ENCODE measurements at places on chromosomes 5 and 9.

DNA sequence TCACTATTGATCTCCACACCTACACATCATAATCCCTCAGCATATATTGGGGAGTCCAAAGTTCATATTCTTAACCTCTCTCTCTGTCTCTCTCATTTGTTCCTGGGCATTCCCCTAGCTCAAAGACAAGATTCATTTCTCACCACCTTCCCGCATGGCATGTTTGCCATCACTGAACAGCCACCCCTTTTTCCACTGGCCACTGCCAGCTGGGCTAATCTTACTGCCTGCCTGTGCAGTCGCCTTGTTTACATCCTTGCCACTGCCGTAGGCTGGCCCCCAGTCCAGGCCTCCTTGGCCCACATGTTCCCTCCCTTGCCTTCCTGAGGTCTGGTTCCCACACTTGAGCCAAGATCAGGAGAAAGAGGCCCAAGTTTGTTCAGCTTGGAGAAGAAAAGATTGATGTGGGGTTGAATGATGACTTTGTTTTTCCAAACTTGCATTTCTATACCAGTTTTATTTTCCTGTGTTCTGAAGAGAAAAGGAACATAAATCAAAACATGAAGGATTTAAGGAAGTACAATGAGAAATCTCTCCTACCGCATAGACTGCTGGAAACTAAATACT lies 80.2 kb downstream of the PLAC8L1 start:
- DNase-seq, result no peak

DNA sequence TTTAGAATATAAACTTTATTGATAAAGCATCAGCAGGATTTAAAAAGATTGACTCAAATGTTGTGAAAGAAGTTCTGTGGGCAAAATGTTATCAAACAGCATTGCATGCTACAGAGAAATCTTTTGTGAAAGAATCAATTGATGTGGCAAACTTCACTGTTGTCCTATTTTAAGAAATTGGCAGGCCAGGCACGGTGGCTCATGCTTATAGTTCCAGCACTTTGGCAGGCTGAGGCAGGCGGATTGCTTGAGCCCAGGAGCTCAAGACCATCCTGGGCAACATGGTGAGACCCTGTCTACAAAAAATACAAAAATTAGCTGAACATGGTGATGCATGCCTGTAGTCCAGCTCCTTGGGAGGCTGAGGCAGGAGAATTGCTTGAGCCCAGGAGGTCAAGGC lies 17.4 kb downstream of the ZBTB43 start:
- DNase-seq, result no peak

GRCh38 chr9:135961811-135962695 lies 880 bp upstream of the UBAC1 start:
- DNase-seq, result no peak

DNA sequence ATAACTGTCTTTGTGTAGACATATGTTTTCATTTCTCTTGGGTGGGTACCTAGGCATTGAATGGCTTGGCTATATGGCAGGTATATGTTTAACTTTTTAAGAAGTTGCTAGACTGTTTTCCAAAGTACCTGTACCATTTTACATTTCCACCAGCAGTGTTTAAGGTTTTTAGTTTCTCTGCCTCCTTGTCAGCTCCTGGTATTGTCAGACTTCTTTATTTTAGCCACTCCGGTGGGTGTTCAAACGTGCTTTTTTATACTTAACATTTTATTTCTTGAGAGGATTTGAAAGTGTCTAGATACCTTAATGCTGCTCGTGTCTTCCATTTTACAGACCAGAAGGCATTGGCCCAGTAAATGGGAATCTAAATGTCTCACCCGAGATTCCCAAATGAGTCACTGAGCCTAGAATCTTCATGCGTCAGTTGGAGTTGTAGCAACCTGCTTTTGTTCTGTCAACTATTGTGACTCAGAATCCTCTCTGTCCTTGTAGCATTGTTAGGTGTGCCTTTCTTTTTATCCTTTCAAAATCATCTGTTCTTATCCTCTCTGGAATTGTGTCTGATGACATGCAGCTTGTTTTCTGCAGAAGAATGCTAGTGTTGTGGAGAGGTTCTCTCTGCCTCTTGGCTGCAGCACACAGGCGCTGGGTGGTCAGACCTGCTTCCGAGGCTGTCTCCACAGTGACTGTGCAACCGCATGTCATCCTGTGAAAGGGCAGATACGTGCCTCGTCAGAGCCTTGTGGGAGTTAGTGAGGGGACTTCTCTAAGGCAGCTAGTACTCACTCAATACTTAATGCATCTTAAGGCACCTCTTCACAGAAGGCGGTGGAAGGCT lies 291.8 kb downstream of the AOPEP start:
- DNase-seq, result no peak

DNA sequence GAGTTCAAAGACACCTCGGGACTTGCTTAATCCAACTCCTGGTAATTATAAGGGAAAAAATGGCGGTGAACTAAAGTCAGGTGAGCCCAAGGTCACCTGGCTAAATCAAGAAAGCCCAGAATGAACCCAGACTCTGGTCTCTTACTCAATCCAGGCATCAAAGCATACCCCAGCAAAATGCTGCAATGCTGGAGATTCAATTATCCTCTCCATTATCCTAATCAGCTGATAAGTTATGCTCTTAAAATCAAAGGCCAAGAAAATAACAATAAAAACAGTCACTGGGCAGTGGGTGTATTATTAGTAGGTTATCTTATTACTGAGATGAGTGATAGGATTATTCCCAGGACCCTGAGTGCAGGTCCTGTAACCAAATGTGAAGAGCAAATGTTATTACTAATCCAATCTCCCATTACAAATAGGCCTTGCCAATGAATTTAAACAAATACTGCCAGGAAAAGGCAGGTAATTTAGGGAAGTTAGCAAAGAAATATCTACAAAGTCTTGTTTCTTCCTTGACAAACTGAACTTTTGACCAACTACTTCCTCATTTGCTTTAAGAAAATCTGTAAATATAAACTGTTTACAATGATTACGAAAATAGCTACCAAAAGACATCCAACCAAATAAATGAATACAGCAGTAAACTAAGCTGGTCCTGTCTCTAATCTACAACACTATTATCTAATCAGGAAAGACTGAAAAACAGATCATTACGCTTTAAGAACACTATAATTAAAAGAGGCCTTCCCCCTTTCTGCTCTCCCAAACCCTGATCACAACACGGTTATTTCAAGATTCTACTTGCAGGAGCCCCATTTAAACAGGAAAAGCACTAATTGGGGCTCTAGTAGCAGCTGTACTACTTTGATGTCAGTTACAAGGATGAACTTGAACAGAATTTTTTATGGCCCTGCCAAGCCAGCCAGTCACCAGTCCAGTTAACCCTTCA lies 103.2 kb downstream of the MED27 start:
- no peak for DNase-seq

GRCh38 chr5:157266286-157267007 lies 524 bp downstream of the CYFIP2 start:
- DNase-seq, result no peak

- DNase-seq, result no peak
These were observed 343.3 kb upstream of the TNC start for GRCh38 chr9:115461280-115461679.

DNA sequence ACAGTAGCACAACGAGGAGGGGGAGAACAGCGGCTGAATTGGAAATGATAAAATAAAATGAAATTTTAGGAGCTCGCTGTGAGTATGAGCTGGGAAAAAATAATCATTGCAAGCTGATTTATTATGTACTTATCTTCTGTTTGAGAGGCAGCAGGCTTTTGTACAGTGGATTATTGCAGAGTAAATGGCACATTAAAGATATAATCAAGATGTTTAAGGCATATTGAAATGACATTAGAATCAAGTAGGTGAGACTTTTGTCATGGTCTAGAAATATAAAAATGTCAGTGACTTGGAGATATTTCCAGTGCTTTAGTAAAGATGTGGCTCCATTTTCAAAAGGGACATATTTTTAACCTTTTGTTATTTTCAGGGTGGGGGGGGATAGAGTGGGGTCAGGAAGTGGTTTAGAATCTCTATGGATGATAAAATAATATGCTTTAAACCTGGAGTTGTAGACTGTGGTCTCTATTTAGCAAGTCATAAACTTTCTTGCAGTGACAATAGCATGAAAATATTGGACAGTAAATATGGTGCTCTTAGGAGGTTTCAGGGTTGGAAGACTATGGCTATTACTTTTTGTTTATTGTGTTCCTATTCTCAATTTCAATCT lies 46.8 kb downstream of the PTTG1 start:
- no peak for DNase-seq

DNA sequence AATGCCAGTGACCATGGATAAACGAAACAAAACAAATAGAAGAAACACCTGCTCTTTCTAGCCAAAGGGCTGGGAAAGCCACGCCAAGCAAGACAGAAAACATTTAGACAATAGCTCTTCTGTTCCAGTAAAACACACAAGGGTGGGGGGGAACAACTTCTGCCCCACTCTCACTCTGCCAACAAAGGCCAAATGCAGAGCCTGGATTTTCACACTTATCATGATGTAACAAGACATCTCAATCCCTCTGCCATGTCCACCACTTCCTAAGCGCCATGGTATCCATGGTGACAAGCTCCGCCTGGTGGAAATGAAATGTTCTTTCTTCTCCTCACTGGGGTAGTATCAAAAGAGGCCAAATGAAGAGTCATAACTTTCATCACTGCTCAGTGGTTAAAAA lies 60.6 kb downstream of the DRD1 start:
- DNase-seq, result no peak

GRCh38 chr5:58412932-58413331 lies 47.0 kb downstream of the PLK2 start:
- DNase-seq, result no peak

DNA sequence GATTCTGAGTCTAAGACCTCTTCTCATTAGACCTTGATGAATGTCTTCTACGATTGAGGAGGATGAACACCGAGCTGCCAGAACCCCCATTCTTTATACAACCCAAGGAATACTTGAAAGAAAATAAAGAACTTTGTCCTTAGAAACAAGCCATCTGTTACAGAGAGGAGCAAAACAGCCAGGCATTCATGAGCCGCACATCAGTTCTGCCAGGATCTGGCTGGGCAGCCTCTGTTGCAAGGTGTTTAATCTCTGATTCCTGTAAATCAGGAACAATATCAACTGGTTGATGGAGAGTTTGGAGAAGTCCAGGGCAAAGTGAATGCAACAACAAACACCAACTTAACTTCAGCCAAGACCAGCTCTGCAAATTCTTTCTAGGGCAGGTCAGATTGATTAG lies 165.5 kb upstream of the DMAC1 start:
- DNase-seq, result no peak

- DNase-seq, result no peak
These were observed 140.8 kb downstream of the C9orf152 start for GRCh38 chr9:110066929-110067716.

DNA sequence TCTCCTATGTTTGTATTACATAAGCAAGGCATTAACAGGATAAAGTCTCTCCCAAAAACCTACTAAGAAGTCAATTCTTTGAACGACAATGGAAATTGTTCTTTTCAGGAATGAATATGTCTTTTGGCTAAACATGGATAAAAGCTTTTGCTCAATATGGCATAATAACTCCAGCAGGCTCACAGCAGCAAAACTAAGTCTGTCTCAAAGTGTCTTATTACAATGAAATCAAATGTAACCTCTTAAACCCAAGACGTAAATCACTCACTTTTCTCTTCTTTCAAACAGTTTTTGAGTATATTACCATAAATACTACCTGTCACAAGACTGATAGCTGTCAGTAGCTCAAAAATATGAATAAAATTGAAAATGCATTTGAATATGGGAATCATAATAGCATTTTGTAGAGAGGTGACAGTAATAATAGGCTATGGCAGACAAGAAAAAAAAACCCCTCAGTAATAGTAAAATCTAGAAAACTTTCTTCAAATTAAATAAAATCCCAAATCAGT lies 41.7 kb upstream of the EFNA5 start:
- no peak for DNase-seq

- no peak for DNase-seq
These were observed 24.7 kb upstream of the TMEM171 start for GRCh38 chr5:73095564-73096238.

- DNase-seq, result no peak
These were observed 270.0 kb upstream of the TLE4 start for GRCh38 chr9:79301551-79302391.

DNA sequence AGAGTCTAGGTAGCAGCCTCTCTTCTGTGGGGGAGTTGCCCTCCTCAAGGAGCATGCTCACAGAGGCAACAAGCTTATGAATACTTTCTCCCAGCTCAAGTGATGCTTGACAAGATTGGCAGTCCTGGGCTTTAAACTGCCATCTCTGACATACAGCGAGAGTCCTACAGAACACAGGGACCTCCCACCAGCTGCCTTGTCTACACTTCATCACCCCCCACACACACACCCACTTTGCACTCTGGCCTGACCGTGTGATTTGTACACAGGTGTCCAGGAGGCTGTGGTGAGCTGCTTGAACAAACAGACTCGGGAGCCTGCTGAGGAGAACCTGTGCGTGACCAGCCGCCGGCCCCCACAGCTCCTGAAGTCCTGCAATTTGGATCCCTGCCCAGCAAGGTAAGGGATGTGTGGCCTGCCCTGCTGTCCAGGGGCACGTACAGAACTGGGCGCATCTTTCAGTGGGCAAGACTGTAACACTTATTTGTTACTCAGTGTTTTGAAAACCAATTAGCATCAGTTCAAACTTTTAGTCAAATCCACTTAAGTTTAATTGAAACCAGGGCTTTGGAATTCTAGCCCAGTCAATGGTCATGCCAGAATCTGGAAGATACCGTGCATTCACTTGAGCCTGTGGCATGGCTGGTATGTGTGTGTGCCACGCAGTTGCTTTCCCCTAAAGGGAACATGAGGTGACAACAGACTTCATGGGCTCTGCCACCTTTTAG lies 247.5 kb downstream of the ADAMTSL1 start:
- no peak for DNase-seq

GRCh38 chr9:124029617-124030016 lies 18.0 kb downstream of the LHX2 start:
- no peak for DNase-seq

DNA sequence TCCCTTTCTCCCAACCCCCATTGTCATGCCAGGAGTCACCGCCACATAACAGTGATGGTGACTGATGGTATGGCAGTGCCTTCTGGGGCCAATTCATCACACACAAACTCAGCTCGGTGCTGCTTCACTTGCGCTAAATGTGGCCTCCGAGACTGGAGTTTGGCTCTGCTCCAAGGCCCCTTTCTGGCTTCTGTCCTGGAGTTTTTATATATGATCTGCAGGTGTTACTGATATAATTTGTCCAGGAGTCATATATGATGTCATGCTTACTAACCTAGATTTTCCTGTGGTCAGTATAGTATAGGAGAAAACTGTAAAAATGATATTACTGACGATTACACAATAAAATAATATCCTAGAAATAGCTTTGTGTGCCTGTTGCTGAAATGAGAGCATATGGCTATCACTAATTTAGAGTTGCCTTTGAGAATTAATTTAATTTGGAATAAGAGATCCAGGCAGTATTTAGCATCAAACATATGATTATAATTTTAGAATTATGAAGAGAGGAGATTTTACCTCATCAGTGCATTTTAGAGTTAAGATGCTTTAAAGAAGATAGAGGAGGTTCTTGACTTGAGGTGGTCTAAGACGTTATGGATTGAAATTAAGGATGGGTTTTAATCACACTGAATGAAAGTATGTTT lies 334.1 kb upstream of the CD180 start:
- DNase-seq, result no peak
